Cerebellar nuclear complex (tissue), 1 donor: ENCODE measurements at places on chromosomes 6 and 20.

- DNase-seq = no peak
These were observed 368.5 kb upstream of the SPTLC3 start for GRCh38 chr20:12640251-12640650.

- DNase-seq = no peak
These were observed 14.7 kb downstream of the ZNF335 start for GRCh38 chr20:45957021-45957941.

DNA sequence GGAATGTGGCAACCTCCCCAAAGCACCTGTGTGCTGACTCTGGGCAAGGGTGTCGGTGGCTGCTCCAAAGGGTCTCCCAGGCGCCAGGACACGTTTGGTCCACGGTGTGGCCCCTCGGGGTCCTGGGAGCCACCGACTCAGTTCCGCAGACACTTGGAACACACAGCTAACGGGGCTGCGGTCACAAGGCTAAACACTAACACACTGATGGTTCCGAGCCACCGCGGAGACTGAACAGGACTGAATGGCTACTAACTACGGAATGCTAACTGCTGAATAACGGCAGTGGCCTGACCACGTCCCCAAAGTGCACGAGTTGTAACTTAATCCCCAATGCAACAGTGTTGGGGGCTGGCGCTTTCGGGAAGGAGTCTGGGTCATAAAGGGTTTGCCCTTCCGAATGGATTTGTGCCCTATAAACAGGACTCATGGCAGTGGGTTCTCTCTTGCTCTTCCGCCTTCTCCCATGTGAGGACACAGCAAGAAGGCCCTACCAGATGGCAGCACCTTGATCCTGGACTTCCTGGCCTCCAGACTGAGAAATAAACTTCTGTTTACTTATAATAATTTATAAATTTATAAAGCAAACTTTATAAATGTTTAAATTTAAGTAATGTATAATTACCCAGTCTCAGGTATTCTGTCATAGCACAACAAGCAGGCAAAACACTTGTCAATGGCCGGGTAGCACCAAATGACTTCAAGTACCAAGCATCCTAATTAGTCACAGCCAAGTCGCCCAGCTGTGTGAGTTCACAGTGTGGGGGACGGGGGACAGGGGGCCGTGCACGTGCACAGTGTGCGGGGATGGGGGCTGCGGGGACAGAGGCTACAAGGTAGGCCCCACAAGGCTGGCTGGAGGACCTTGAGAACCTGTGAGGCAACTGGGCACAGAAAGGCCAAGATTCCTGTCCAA is 2.3 kb upstream of the EEF1A2 start:
- DNase-seq = no peak

GRCh38 chr6:129046526-129046925 is 163.6 kb downstream of the LAMA2 start:
- no peak for DNase-seq

GRCh38 chr6:83867043-83867442 is 7.6 kb downstream of the CYB5R4 start:
- DNase-seq = no peak

DNA sequence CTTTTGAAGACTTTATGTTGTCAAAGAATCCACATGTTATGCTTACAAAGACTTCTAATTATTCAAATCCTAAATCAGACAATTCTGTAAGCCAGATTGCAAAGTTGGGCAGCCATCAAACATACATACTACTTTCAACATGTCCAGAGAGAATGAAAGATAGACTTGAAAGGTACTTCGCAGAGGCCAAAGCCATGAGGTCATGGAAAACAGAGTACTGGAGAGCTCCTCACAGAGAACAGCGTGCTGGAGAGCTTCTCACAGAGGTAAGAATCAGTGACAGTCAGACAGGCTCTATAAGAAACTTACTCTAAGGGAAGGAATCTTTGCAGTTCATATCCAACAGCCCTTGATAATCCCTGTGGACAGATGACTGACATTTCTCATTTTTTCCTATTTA is 400.2 kb downstream of the GJA1 start:
- no peak for DNase-seq

DNA sequence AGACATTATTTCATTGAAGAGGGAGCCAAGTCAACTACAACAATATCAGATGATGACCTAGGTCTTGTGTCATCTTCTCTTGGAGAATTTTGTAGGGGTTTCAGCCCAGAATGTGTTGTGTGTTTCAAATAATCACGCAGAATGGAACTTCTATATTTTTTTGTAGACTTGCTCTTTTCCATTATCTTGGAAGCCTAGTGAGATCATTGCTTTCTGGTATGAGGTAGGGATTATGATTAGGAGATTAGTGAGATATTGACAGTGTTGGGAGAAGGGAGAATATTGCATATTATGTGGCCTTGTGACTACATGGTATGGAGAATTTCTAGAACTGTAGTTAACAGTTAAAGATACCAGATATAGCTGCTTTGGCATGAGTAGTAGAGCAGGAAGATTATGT is 423.6 kb upstream of the PLCB4 start:
- DNase-seq = no peak

GRCh38 chr6:26278536-26278935 is 86.5 kb upstream of the BTN3A2 start:
- no peak for DNase-seq

GRCh38 chr20:49821381-49821780 is 8.8 kb downstream of the SLC9A8 start:
- no peak for DNase-seq

GRCh38 chr6:163375361-163375760 is 39.2 kb upstream of the QKI start:
- no peak for DNase-seq
